Camera-type eye (tissue), 1 donor: ENCODE measurements at places on chromosomes 12 and 14. TPM values are rescaled to one million over a fixed set of nuclear protein-coding genes. Genes with fewer than 3 reads are reported as not detected.

The RNF212B gene
- total RNA-seq = not detected

The AMN gene
- total RNA-seq = 0.33 TPM

The CCDC175 gene
- total RNA-seq = 8.6 TPM

The CSRP2 gene
- total RNA-seq = 114 TPM

The KERA gene
- 52.3 TPM for total RNA-seq

The TAS2R9 gene
- not detected for total RNA-seq

The KRT72 gene
- not detected for total RNA-seq

The KRT6C gene
- total RNA-seq = not detected

The HECTD4 gene
- total RNA-seq = 114 TPM

The ANO4 gene
- 3.1 TPM for total RNA-seq

The WSCD2 gene
- 7.5 TPM for total RNA-seq

The PAH gene
- total RNA-seq = 1.3 TPM

The B4GALNT3 gene
- 6.8 TPM for total RNA-seq

The FMNL3 gene
- 30.1 TPM for total RNA-seq

The PZP gene
- total RNA-seq = not detected

The NINJ2 gene
- total RNA-seq = 0.93 TPM

The SLC22A17 gene
- 65.6 TPM for total RNA-seq

The CACNA2D4 gene
- 49.8 TPM for total RNA-seq

The NGB gene
- total RNA-seq = 1.4 TPM

The MIP gene
- total RNA-seq = 303 TPM

The VIPAS39 gene
- total RNA-seq = 29.3 TPM

The CCNK gene
- total RNA-seq = 45.9 TPM

The NFE2 gene
- total RNA-seq = 3.7 TPM

The FOXN4 gene
- total RNA-seq = 3.4 TPM

The OSBPL8 gene
- total RNA-seq = 124 TPM

The KRT83 gene
- not detected for total RNA-seq

The LALBA gene
- not detected for total RNA-seq

The STYX gene
- 24.0 TPM for total RNA-seq

The RDH12 gene
- total RNA-seq = 2.6 TPM

The PLEKHD1 gene
- 2.0 TPM for total RNA-seq

The DBX2 gene
- total RNA-seq = 0.22 TPM

The PRH2 gene
- total RNA-seq = not detected

The ALX1 gene
- total RNA-seq = 13.0 TPM
